AG04450 (cell line): ENCODE measurements at places on chromosomes 1 and 21. TPM values are rescaled to one million over a fixed set of nuclear protein-coding genes. Genes with fewer than 3 reads are reported as not detected.

DNA sequence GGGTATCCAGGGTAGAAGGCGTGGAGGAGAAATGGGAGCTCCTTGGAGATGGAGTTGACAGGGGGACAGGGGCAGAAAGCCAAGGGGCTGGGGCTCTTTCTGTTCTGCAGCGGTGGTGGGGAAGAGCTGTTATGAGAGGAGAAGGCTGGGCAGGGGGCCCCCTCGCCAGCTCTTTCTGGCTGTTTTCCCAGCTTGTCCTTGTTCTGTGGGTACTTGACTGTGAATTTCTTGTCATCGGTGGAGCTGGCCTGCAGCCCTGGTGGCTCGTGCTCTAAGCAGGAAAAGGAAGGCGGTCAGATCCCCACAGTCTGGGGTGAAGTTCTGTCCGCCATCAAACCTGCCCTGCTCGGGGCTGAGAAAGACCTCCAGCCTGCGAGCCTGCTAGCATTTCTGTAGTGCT is 7.6 kb downstream of the ZNF683 start:
- no peak for DNase-seq

DNA sequence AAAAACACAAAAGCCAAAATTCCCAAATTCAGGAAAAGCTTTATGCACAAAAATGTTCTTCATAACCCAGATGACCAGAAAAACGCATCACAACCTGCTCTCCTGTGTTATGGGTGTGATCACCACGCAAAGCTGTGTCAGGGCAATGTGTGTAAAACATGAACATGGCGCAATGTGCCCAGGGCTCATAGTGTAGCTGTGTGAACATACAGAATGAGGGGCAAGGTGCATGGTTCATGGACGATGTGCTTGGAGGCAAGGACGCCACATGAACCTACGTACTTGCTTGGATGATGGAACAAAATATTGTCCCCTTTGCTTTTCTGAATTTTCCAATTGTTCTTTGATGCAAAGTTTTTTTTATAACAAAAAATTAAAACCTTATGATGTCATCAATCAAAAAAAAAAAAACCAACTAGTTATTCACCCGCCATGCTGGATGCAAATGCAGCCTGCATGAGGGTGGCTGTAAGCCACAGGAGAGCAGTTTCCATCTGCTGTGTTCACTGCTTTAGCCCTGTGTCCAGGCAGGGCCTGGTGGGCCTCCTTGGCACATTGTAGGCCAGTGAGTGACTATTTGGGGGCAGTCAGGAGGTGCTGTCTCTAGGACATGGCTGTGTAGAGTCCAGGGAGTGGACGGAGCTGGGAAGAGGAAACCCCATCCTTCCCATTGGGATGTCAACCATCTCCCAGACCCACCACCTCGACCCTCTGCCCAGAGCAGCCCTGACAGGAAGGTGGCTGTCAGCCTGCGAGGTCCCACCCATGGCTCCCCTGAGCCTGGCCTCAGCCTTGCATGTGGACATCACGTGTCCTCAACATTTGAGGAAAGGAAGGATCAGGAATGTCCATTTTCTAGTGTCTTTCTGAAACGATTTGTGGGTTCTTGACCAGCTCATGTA is 13.6 kb downstream of the KRTAP10-1 start:
- DNase-seq, result no peak

DNA sequence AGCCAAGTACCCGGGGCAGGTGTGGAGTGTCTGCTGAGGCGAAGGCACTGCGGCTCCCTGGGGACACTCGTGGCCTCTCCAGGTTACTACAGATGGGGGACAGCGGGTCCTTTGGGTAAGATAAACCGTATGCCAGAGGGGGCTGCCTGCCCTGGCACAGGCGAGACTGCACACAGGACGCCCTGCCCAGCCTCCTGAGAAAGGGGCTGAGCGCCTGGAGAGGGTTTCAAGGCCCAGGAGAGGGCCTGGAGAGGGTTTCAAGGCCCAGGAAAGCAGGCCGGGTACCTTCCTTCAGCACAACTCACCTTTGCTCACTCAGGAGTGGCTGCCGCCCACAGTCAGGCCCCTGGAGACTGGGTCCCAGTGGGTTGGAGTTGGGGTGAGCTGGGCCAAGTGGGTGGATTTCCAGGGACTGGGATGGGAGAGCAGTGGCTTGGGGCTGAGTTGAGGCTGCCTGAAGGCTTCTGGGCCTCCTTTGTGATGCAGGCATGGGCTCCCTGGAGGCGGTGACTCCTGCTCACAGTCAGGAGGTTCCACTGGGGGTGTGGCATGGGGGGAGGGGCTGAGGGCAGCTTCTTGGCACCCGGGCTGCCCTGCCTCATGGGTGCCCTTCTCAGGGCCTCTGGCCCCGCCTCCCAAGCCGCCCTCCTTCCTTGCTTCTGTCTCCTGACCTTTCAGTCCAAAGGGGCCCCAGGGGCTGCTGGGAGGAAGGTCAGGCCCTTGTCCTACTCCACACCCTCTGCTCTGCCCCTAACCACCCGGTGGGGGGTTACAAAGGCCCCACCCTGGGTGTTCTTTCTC is at the start of gene MMEL1:
TSS of gene MMEL1 (minus strand) at position 456 of the 801 bp plus-strand sequence. CDS start 3,532 bp downstream, outside the sequence.
- no peak for DNase-seq

- no peak for DNase-seq
These were observed 2.5 kb upstream of the BMP8A start for GRCh38 chr1:39488793-39489566.

DNA sequence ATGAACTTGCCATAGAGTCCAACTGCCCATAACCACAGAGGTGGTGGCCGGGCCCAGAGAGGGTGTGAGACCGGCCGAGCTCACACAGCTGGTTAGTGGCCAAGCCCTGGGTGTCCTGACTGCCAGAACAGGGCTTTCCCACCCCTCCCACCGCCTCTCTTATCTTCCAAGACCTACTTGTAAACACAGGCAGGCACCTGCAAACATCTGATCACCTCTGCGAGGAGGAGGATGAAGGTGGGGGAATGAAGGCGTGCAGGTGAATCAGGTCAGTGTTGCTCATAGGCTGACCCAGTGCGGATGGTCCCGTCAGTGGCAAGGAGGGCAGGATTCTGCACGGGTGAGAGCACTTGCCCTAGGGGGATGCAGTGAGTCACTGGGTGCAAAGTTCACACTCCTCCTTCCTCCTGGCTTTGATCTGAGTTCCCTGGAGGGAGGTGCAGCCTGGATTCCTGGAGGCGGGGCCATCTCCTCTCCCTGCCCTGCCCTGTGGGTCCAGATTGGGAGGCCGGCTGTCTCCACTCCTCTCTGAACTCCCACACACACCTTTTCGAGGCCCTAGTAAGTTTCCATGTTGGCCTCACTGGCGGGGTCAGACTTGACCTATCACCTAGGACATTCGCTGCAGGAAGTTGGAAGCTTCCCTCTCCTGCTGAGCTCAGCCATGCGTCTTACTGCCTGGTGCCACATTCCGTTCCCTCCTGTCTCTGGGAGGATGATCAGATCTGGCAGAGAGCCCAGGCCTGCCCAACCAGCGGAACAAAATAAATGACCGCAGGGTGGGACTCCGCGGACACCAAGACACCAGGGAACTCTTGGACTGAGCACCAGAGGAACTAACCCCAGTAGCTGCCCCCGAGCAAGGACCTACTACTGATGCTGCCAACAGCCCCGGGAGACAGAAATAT is 7.3 kb downstream of the UQCRHL start:
- no peak for DNase-seq

MYBPH gene
- 0.04 and 0.09 TPM in 2 replicates for polyA plus RNA-seq

GRCh38 chr1:16067127-16067768 is 6.2 kb downstream of the FAM131C start:
- DNase-seq, result no peak

DNA sequence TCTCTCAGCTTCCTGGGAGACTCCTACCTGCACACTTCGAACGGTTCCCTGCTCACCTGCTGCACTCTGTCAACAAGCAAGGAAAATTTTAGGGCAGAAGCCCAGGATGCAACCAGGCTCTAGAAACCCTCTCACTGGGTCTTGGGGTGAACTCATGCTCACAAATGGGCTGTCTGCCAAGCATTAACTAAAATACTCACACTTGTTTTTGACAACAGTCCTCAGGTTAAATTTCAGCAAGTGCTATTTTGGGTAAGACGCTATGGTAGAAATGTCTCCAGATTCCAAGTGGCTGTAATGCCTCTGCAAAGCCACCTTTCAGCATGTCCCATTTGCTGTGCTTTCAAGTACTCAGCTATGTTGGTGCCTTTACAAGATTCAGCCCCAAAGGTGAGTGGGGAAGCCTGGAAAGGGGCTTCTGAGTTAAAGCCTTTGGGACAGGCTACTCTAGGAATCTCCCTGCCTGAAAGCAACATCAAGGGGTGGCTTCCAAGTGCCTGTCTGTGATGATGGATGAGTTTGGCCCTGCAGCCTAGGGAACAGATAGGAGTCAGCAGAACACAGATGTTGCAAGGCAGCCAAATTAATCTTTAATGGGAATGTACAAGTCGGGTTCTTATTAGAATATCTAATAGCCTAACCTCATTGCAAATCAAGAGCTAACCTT is 211.9 kb upstream of the SPAG17 start:
- no peak for DNase-seq

- no peak for DNase-seq
These were observed 32.4 kb downstream of the IER5 start for GRCh38 chr1:181120924-181121323.
